ENCODE measurements at places on chromosomes 6 and 20. TPM values are rescaled to one million over a fixed set of nuclear protein-coding genes. Genes with fewer than 3 reads are reported as not detected.

Gene GSTA2
- not detected for total RNA-seq

- DNase-seq = no peak
Observed at GRCh38 chr6:1164600-1164999, 147.3 kb upstream of the FOXQ1 start.

DNA sequence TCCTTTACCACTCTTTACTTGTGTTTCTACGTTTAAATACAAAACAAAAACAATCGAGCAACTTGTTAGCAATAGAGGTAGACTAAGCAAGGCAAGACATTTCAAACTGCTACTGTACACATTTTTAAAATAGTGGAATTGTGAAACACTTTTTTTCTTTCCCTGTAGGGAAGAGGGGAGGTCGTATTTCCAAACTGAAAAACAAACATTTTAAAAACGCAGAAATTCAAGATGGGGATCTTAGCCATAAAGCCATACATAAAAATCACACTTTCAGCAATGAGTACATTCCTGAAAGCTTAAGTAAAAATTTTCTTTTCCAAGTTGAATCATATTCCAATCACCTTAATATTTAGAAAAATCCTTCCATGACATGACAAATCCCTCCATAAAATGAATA, 267.6 kb downstream of the LAMA2 start:
- no peak for DNase-seq

Gene NHLRC1
- 3.3 TPM for total RNA-seq

DNA sequence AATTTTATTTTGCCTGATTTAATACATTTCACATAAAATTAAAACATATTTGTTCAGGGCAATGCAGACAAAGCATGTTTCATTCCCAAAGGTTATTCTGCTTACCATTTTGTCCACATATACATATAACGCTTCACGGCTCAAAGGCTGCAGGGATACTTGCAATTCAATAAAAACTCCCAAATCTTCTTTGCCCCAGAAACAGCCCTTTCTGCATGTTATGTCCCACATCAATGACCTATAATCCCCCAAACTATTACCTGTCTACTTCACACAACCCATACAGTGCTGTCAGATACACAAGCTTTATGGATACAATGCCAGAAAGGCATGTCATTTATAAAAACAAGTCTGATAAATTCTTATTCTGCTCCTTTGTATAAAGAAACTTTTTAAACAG, 20.2 kb downstream of the SNX5 start:
- no peak for DNase-seq

Gene TFAP2C
- total RNA-seq = 20.0 TPM

- DNase-seq = peak; percentile 36
Observed at GRCh38 chr20:1734269-1734858, 76.8 kb upstream of the SIRPG start.

Measured in mammary epithelial cell (primary cell).